MG63 (cell line): ENCODE measurements at places on chromosomes 5 and 9.
A peak's percentile ranks its signal among the peaks of the same experiment; 100 is the strongest.

DNA sequence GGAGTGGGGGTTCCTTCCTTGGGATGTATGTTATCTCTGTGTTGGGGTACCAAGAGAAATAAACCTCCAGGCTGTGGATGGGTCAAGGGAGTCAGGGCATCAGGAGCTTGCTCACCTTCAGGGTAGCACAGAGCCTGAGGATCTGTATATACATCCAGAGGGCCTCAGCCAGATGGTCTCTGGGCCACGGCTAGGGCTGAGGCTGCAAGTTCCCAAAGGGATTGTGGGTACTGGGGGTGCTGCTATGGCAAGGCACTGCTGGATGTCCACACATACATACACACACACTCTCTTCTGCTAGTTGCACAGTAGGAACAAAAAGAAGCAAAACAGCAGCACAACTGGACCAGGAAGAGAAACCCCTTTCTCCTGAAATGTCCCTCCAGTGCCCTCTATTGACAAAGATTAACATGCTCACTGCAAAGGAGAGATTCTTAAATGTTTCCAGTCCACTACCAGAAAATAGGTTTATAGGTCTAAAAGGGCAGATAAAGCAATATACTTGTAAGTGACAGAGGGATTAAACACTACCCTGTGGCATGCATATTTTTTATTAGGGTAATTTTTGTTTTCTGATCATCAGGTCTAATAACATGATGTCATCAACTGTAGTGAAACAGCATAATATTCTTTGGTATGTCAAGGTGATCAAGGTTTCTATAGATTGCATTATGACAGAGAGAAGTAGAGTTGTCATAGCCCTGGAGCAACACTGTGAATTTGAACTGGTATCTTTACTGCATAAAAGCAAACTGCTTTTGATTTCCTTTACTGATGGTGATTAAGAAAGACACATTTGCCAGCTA lies 56.3 kb upstream of the KCNN2 start:
- DNase-seq, result no peak

DNA sequence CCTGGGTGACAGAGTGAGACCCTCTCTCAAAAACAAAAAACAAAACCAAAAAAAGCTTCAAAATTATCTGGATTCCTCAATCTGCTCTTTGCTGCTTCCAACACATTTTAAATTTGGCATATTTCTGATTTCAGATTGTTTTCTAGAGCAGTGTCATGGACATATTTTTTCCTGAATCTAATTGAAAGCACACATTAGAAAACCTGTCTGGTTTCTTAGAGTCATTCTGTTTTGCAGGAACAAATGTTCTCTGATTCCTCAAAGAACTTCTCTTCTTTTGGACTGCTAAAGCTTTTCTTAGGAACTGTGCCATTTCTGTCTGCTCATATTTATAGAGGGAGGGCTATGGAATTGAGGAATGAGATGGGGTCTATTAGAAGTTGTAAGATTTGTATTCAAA lies 81.6 kb downstream of the RAI14 start:
- no peak for DNase-seq

DNA sequence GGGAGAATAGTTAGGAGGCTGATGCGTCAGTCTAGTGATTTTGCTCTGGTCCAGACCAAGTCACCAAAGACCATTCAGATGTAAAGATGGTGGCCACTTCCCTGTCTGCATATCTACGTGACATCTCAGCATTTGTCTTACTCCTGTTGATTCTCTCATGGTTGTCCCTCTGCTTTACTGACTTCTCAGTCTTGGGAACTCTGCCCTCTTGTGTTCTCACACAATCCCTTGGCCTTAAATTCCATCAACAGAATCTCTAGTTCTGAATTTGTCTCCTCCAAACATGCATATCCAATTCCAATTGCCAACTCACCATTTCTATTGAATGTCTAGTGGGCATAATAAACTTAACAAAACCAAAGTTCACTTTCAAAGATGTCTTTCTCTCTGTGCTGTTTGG lies 147.8 kb downstream of the SLC24A2 start:
- DNase-seq, result no peak

GRCh38 chr9:36290996-36291395 lies 32.7 kb upstream of the GNE start:
- DNase-seq, result no peak

- DNase-seq, result no peak
Observed at GRCh38 chr9:116566677-116567488, 120.2 kb upstream of the TRIM32 start.

- DNase-seq, result peak; percentile 87
Observed at GRCh38 chr5:139461698-139462097, 845 bp downstream of the ECSCR start.

DNA sequence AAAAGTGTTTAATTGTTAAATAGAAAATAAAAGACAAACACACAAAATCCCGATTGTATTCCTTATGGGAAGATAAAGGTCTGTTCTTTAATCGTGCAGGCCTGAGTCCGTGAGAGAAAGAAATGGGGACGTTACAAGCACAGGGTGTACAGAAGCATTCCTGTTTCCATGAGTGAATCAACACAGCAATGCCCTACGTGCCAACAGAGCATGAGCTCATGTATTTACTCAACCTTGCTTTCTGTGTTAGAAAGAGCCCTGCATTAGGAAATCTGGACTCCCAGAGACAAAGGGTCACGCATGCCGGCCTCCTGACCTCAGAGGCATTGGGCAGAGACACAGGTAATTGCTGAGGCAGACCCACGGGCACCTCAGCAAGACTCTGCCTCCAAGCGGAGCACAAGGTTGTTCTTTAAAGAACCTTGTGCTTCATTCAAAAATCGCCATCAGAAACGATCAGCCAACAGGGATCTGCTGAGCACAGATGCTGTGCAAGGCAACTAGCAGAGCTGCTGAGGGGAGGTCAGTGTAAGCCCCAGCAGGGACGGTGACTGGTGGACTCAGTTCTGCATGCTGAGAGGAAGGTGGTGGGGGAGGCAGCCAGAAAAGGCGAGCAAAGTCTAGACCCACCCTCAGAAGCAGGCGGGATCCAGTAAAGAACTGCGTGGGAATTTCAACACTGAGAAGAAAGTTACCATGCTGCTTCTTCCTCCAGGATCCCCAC lies 101.0 kb downstream of the TLE1 start:
- DNase-seq, result peak; percentile 43

GRCh38 chr9:127250896-127251391 lies 13.6 kb upstream of the GARNL3 start:
- DNase-seq, result no peak

GRCh38 chr5:33148076-33148513 lies 292.7 kb upstream of the TARS1 start:
- DNase-seq, result peak; percentile 80

GRCh38 chr9:91589101-91589553 lies 165.5 kb upstream of the NFIL3 start:
- peak; percentile 34 for DNase-seq

DNA sequence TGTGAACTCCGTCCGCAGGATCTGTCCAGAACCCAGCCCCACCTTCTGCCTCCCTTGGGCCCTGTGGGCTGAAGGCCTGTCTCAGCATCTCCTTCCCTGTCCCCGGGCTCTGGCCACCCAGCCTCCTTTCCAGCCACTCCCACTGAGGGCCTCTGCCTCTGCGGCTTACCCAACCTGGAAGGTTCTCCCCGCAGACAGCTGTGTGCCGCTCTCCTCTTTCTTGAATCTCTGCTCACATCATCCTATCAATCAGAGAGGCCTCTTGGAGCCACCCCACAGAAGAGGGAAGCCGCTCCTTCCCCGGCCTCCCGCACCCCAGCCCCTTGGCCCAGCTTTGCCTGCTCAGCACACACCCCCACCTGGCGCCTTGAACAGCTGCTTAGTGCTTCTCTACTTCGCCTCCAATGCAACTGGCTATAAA lies 81.5 kb upstream of the UNC5A start:
- DNase-seq, result no peak

DNA sequence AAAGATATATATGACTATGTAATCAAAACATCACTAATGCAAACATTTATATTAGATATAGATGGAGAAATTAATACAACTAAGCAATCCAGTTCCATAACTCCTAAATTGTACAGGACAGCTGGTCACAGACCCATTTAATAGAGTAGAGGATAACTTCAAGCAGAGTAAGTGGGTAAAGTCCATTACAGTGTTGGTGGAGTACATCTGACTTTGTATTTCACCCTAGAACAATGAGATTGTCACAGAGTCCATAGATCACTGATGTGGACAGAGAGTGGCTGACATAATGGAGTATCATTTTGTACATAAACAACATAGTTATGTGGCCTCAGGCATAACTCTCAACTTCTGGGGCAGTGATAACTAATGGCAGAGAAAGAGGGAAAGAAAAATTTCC lies 267.8 kb upstream of the KLF9 start:
- DNase-seq, result no peak

- no peak for DNase-seq
Observed at GRCh38 chr9:86545090-86545489, 190.9 kb upstream of the TUT7 start.
